ENCODE measurements at places on chromosomes 6 and 20.

GRCh38 chr20:62955519-62956386 lies 3.2 kb downstream of the SLC17A9 start:
- no peak for DNase-seq

GRCh38 chr6:25012657-25013056 lies 76.9 kb upstream of the RIPOR2 start:
- no peak for DNase-seq

DNA sequence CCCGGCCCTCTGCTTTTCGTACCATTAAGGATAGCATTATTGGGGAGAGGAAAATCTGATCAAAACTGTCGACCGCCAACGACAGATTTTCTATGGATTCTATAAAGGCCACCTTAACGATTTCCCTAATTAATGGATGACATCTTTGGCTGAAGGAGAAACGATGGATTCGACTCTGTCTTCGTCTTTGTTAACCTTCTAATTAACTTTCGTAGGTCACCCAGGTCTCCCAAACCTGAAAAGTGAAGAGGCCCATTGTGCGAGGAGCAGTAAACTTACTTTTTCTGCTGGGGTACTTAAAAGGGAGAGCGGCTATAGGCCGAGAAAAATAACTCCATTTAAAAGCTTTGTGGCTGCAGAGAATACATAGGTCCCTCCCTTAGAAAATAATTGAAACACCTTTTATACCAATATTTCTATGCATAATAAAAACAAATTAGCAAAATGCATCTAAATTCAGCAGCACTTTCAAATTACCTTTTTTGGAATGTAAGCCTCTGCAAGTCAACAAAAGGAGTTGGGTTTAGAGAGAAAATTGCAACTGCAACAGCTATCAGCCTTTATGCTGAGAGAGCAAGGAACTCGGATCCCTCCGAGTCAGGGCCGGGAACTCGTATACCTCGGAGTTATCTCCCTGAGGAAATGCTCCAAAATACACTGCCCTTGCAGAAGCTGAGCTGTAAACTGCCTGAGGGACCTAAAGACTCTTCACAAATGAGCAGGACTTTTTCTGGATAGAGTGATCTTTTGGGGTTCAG lies 31.4 kb upstream of the NR2E1 start:
- DNase-seq, result no peak

- DNase-seq, result no peak
Measured at GRCh38 chr6:11263291-11263775, 30.9 kb upstream of the NEDD9 start.

DNA sequence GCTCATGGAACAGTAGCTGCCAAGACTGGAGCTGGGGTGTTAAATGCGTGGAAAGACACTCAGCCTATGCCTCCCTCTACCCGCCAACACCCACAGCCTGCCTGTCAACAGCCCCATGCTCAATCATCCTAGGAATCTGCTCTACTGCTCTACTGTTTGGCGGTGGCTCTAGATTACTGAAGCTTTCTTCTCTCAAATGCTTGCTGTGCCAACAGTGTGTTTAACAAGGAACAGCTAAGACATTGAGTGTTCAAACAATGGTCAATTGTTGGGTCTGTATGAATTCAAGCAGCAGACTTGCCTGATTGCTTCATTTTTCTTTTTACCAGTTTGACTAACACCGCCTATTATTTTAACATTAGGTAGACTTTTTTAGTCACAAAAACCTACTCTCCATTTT lies 258.6 kb downstream of the SOD2 start:
- DNase-seq, result no peak

DNA sequence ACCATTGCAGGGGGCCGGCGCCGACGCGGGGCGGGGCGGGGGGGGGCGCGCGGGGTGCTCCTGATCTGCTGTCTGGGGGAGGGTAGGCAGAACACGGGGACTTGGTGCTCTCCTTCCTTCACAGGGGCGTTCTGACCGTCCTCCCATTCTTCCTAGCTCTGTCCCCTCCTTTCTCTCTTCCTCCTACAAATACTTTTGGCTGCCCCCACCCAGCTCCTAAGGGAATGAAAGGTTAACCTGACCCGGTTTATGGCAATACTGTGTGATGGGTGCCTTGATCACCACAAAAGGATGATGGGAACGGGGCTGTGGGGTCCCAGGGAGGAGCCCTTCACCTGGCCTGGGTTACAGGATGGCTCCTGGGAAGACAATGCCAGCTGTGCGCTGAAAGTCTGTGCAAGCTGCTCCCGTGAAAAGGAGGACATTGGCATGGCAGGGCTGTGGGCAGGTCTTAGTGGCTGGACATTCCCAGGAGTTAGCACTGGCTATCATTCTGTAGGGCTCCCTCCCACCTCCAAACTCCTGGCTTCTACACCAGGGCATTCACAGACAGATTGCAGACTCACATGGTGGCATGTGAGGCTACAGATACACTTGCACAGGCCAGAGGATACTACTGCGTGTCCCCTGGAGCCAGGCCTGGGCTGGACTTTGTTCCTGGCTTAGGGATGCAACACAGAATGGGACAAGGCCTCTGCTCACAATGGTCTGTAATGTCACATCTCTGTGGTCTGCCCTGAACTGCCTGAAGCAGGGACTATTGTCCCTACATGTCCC lies 1.9 kb upstream of the TPD52L2 start:
- DNase-seq, result no peak

GRCh38 chr20:17306427-17306826 lies 79.6 kb downstream of the PCSK2 start:
- DNase-seq, result no peak

DNA sequence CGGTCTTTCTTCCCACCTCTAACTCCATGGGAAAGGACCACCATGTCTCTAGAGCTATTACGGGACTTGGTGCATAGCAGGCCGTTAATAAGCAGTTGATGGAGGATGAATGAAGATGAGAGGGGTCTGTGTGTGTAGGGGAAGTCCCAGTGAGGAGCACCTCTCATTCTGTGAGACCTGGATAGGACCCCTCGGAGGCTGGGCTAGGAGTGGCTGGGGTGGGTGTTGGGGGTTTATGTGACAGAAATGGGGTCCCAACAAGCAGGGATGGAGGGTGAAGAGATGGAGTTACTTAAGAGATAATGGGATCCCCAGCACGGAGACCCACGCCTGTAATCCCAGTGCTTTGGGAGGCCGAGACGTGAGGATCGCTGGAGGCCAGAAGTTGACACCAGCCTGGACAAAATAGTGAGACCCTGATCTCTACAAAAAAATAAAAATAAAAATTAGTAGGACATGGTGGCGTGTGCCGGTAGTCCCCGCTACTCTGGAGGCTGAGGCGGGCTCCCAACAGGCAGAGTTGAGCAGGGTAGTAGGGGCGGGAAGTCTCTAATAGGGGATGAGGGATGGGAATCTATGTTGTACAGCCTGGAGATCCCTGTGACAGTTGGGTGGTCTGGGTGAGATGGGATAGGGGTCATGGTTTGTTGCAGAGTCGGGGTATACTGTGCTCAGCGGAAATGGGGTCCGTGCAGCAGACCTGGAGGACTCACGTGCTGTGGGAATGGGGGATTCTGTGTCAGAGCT lies 677 bp upstream of the ZNF341 start:
- no peak for DNase-seq

DNA sequence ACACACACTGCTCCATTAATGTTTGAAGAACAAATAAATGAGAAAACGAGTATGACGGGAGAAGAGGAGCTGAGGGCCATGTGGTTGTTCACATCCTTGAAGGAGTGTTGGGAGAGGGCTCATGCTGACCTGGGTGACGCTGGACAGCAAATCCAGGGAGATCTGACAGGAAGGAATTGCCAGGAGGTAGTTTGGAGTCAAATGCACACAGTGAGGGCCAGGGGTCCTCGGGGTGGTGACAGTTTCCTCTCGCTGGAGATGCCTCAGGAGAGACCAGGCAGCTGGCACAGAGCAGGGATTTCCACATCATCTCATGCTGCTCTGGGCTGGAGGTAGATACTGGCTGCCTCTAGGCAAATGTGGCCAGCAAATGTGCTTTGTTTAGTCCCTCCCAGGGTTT lies 2.0 kb upstream of the TMEM181 start:
- no peak for DNase-seq

GRCh38 chr20:12617076-12617475 lies 391.7 kb upstream of the SPTLC3 start:
- DNase-seq, result no peak

GRCh38 chr6:128036808-128037570 lies 136.1 kb upstream of the THEMIS start:
- no peak for DNase-seq

GRCh38 chr6:19851241-19852089 lies 14.3 kb downstream of the ID4 start:
- peak; percentile 79 for DNase-seq

DNA sequence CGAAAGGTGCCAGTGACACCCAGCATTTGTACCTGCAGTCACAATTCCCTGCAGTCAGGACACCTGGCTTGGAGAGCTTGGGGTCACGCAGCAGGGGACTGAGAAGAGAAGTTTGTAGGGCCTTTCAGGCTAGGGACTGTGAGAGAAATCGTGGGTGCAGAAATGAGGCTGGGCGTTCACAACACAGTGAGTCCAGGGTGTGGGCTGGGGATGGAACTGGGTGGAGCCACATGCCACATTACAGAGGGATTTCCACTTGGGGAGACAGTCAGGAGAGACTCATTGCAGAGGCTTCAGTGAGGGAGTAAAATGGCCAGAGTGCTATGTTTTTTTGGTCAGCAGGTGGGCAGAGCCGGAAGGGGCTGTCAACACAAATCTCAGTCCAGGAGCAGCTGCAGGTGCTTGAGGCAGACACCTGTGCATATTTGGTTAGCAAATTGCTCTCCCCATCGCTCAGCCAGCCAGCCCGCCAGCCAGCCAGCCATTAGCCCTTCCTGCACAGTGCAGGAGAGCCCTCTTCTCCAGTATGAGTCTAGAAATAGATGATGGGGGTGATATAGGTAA lies 7.4 kb downstream of the ITPR3 start:
- DNase-seq, result peak; percentile 47

GRCh38 chr6:63372951-63373533 lies 53.3 kb upstream of the LGSN start:
- DNase-seq, result no peak

DNA sequence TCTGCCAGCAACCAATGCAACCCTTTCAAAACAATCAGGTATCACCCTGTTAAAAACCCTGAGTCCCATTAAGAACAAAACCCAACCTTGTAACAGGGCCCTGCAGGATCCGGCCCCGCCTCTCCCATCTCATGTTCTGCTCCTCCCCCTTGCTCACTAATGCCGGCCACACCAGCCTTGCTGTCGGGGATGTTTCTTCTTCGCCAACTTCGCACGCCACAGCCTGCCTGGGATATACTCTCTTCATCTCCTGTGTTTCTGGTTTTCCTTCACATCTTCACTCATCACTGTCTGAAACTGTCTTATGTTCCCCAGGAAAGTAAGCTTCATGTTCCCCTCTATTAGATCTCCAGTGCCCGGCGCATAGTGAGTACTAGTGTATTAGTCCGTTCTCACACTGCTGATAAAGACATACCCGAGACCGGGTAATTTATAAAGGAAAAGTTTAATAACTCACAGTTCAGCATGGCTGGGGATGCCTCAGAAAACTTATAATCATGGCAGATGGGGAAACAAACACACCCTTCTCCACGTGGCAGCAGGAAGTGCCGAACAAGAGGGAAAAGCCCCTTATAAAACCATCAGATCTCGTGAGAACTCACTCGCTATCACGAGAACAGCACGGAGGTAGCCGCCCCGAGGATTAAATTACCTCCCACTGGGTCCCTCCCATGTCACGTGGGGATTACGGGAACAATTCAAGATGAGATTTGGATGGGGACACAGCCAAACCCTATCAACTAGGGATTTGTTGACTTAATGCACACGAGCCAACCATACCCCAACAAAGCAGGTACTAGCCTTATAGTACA lies 5.1 kb downstream of the TP53RK start:
- peak; percentile 55 for DNase-seq
